ENCODE measurements at places on chromosomes 3 and 15.
A peak's percentile ranks its signal among the peaks of the same experiment; 100 is the strongest.

GRCh38 chr3:151329363-151329762, at the start of gene P2RY13:
P2RY13 (minus strand) TSS chr3:151329549; CDS start chr3:151329528, 21 bp downstream.
- DNase-seq, result no peak

DNA sequence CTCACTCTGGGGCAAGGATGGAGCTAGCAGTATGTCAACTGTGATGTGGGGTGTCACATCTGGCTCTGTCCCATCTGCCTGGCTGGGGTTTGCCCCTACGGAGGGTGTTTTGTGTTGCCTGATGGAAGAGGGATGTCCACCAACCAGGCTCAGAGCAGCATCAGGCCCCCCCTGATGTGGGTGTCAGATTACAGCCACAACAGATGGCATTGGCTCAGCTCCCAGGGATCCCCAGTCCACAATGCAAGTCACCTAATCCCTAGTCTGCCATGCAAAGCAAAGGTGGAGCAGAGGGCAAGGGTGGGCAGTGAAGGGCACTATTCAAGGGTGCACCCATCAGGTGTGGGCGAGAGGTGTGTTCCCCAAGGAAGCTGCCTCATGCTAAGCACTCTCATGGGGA, 48.9 kb upstream of the AMOTL2 start:
- DNase-seq, result no peak

DNA sequence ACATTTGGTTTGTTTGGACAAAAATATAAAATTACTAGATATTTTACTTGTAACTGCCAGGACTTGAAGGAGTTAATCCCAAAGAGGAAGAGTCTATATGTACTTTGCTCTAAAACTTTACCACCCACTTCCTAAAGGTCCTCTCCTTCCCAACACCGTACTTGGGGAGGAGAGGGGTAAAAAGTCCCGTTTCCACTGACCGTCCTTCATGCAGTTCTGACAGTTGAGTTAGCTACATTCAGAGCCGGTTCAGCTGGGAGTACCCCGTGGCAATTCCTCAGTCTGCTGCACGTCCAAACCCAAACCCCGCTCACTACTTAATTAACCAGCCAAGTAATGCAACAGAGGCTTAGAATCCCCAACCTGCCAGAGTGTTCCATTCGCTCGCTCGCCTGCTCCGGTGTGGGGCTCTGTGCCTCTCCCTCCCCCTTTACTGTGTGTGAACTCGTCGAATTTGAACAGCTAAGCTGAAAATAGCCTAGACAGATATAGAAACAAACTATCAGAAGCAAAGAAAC, 519.7 kb downstream of the FOXP1 start:
- DNase-seq, result no peak

GRCh38 chr3:179720196-179720595, 67.4 kb downstream of the USP13 start:
- no peak for DNase-seq

DNA sequence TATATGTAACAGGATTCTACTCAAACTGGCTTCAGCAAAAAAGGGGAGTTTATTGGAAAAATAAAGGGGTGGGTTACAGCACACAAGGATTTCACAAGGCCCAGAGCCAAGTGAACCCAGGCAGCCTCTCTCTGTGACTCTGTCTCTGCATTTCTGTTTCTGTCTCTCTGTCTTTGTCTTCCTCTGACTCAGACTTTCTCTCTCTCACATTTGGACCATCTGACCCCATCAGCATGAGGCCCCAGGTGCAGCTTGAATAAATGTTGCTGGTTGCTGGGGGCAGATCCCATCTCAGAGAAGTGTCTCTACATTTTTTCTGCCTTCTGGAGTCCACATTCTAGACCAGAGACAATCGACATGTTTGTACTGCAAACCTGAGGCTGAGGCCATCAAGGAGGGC, 45.0 kb downstream of the RPLP1 start:
- DNase-seq, result no peak

DNA sequence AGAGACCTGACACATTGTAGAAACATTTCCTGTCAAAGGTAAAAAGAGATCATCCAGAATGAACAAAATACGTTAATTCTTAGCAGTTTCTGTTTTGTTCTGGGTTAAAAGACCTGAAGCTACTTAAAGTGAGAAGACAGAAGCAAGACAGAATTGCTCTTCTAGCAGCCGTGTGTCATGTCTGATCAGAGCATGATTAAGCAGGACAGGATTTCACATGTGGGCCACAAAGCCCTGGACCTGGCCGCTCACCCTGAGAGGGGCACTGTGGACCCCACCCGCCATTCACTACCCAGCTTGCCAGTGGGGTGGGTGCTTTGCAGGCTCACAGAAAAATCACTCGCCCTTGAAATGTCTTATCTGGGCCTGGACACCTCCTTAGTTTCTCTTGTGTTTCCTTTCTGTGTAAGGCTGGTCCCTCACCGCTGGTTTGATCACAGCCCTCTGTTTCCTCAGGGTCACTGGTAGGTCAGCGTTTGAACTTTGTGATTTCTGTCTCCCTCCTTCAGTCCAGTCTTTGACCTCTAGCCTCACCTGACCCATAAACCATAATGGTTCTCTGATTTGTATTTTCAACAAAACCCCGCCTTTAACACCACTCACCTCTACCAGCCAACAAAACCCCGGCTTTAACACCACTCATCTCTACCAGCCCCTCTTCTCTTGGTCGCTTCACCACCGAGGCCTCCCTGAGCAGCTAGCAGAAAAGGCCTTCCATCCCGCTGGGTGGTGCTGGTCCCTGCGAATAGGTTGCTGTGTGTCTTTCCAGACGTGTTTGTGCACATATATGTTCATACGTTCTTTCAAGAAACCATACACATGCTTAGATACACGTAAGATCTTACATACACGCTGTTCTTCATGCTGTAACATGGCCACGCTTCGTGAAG, 185.0 kb downstream of the OR4M2 start:
- no peak for DNase-seq

GRCh38 chr3:188286087-188286513, 132.1 kb downstream of the LPP start:
- DNase-seq, result peak; percentile 99

DNA sequence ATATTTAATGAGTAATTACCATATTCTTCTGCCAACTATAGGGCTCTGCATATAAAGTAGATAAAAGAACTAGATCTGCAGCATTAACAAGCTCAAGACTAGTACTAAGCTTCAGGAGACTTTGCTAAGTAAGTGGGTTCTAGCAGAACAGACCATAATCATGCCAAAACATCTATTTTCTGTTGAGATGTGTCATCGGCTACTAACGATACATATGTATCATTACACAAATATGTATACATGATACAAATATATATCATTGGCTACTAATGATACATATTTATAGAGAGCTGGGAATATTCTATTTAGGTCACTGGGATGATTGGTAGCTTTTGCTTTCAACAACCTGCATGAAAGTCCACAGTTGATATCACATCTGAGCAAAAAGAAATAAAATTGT, 185.8 kb upstream of the DCBLD2 start:
- DNase-seq, result no peak

GRCh38 chr3:39184081-39184967, 8.1 kb downstream of the XIRP1 start:
- no peak for DNase-seq

GRCh38 chr3:155131104-155131503, 51.0 kb downstream of the MME start:
- peak; percentile 90 for DNase-seq

GRCh38 chr3:61796088-61796680, 234.8 kb downstream of the PTPRG start:
- DNase-seq, result no peak

- DNase-seq, result no peak
Measured at GRCh38 chr3:29775340-29775739, 494.5 kb downstream of the RBMS3 start.

DNA sequence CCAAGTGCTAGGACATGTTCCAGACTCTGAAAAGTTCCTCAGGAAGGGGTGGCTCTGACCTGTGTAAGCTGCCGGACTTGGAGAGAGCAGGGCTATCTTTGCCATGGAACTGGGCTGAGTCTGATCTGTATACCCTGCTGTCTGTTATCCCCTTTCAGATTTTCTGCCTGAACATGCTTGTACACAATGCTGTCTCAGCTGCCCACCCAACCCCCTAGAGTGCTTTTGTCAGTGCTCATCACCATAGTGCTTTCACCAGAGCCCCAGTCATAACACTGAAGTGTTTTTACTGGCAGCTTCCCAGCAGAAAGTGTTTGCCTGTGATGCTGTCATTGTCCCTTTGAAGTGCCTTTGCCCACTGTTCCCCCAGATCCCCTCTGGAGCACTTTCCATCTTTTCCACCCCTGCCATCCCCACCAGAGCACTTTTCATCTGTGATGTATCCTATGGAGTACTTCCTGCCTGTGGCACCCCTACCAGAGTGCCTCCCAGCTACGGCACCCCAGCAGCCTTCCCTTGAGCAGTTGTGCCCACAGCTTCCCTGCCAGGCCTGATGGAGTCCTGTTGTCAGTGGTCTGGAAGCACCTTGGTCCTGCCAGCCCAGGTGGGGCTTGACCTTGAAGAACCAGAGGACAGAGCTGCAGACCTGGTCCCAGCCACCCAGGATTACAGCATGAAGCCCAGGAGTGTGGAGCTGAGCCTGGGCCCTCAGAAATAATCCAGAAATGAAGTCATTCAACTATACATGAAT, 397.7 kb downstream of the DIPK2A start:
- no peak for DNase-seq

GRCh38 chr3:100110162-100110561, 4.1 kb downstream of the FILIP1L start:
- DNase-seq, result no peak

All from non-pigmented ciliary epithelial cell (primary cell).